Spleen (tissue), 13 donors: ENCODE measurements at places on chromosomes 7 and 10. TPM values are rescaled to one million over a fixed set of nuclear protein-coding genes. Genes with fewer than 3 reads are reported as not detected.

DNA sequence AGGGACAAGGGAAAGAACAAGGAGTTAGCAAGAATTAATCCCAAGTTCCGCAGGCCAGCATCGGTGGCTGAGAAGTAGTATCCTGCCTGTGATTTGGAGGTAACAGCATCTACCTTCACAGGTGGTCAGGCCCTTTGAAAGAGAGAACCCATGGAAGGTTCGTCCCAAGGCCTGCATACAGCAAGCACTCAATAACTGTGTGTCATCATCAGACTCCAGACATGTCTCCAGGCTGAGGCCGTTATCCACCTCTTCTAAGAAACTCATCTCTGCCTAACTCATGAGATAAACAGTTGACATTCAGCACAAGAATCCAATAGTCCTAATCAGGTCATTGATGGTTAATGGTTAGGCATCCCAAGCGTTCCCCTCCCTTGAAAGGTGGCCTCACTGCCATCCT, 45.0 kb downstream of the CTBP2 start:
- no peaks in the 10 kb centered on the region for H3K36me3 ChIP-seq
- DNase-seq = peak; percentile 28
- no peaks in the 10 kb centered on the region for H3K27me3 ChIP-seq
- no peak overlapping the region for H3K27ac ChIP-seq
- H3K4me1 ChIP-seq = peaks cover 89% of the 10 kb centered on the region

DNA sequence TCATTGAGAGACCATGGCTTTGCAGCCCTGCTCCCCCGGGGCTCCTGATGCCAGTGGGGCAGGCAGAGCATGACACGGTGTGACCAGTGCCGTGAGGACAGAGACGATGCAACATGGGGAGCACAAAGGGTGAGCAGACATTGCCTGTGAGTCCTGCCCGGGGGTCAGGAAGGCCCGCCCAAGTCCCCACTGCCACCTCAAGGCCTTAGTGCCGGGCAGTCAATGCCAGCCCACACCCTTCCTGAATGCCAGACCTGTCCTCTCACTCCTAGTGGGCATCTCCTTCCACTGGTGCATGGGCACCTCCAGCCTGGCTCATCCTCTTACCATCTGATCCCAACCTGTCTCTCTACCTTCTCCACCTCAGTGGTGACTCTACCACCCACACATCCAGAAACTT, 157.9 kb upstream of the ZMIZ1 start:
- DNase-seq = peak; percentile 66
- peaks cover 12% of the 10 kb centered on the region for H3K4me1 ChIP-seq
- H3K4me3 ChIP-seq = no peak overlapping the region
- H3K36me3 ChIP-seq = no peaks in the 10 kb centered on the region
- H3K27ac ChIP-seq = no peak overlapping the region
- H3K27me3 ChIP-seq = no peaks in the 10 kb centered on the region

GRCh38 chr10:80855348-80855971, 317.8 kb downstream of the SH2D4B start:
- H3K4me3 ChIP-seq = no peak overlapping the region
- H3K4me1 ChIP-seq = no peaks in the 10 kb centered on the region
- DNase-seq = peak; percentile 60
- no peak overlapping the region for H3K27ac ChIP-seq
- H3K27me3 ChIP-seq = no peaks in the 10 kb centered on the region

Gene PVRIG
- 27.7 TPM for total RNA-seq

GRCh38 chr7:94710256-94710655, 54.3 kb upstream of the SGCE start:
- no peaks in the 10 kb centered on the region for H3K27me3 ChIP-seq
- no peaks in the 10 kb centered on the region for H3K36me3 ChIP-seq
- no peak overlapping the region for H3K27ac ChIP-seq
- no peak for DNase-seq
- H3K4me3 ChIP-seq = no peak overlapping the region

DNA sequence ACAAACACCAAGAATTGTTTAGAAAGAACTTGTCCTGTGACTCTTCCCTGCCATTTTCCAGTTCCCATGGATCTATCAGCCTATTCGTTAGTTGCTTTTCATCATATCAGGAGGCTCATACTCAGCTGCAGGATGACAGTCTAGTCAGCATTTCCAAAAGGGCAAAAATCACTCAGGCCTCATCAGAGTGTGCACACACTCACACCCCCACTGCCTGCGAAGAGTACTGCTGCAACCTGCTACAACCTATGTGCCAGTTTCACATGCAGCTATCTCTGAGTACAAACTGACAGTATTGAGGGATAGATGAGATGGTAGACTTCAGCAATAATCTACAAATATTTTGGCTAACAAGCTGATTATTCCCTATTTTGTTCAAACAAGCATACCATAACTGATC, 24.2 kb downstream of the CH25H start:
- no peaks in the 10 kb centered on the region for H3K36me3 ChIP-seq
- no peaks in the 10 kb centered on the region for H3K4me1 ChIP-seq
- H3K27me3 ChIP-seq = no peaks in the 10 kb centered on the region
- no peak overlapping the region for H3K27ac ChIP-seq

DNA sequence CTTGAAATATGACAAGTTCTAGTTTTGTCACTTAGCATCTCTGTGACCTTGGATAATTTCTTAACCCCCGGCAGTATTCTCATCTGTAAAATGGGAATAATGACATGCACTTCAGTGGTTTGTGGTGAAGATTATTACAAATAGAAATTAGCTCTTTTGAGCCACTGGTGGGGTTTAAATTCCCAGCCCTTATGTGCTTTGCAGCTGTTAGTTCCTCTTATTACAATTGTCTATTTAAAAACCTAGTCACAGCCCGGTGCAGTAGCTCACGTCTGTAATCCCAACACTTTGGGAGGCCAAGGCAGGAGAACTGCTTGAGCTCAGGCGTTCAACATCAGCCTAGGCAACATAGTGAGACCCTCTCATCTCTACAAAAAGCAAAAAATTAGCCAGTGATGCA, 30.1 kb downstream of the CAV1 start:
- no peaks in the 10 kb centered on the region for H3K27me3 ChIP-seq
- H3K27ac ChIP-seq = no peak overlapping the region
- no peak overlapping the region for H3K4me3 ChIP-seq
- peaks cover 7% of the 10 kb centered on the region for H3K36me3 ChIP-seq
- no peak for DNase-seq
- no peaks in the 10 kb centered on the region for H3K4me1 ChIP-seq

GRCh38 chr7:29485339-29486190, 78.1 kb upstream of the PRR15 start:
- no peak overlapping the region for H3K4me3 ChIP-seq
- no peaks in the 10 kb centered on the region for H3K36me3 ChIP-seq
- no peak overlapping the region for H3K27ac ChIP-seq
- no peaks in the 10 kb centered on the region for H3K27me3 ChIP-seq

Gene FGFR2
- 0.34 TPM for total RNA-seq
